Osteocyte (in vitro differentiated cells): ENCODE measurements at places on chromosomes 4 and X. TPM values are rescaled to one million over a fixed set of nuclear protein-coding genes. Genes with fewer than 3 reads are reported as not detected.
A peak's percentile ranks its signal among the peaks of the same experiment; 100 is the strongest.

DNA sequence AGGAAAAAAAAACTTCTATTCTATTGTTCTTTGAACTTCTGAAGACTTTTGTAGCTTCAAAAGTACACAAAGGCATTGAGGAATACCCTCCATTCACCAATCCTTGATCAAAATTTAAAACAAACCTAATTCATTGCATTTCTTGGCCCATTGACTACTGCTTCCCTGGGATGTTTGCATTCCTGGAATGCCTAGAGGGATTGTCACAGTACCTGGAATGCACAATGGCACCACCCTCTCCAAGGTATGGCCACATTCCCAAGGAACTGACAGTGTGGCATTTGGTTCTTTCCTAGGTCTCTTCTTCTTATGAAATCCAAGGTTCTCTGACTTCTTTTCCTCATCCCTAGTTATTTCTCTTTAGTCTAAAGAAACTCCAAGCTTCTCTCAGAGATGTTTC is 600.7 kb downstream of the CCSER1 start:
- no peak overlapping the region for H3K4me3 ChIP-seq
- H3K36me3 ChIP-seq: no peaks in the 10 kb centered on the region
- no peaks in the 10 kb centered on the region for H3K4me1 ChIP-seq
- H3K27ac ChIP-seq: no peak overlapping the region
- H3K27me3 ChIP-seq: no peaks in the 10 kb centered on the region

GRCh38 chrX:147675819-147676218 is 235.9 kb upstream of the FMR1 start:
- no peaks in the 10 kb centered on the region for H3K4me1 ChIP-seq
- H3K4me3 ChIP-seq: no peak overlapping the region
- no peak overlapping the region for H3K27ac ChIP-seq
- no peak for DNase-seq
- H3K36me3 ChIP-seq: no peaks in the 10 kb centered on the region

GRCh38 chrX:40209951-40210617 is 112.3 kb upstream of the BCOR start:
- H3K4me3 ChIP-seq: no peak overlapping the region
- no peak for DNase-seq
- no peaks in the 10 kb centered on the region for H3K27me3 ChIP-seq
- no peak overlapping the region for H3K27ac ChIP-seq
- no peaks in the 10 kb centered on the region for H3K36me3 ChIP-seq

DNA sequence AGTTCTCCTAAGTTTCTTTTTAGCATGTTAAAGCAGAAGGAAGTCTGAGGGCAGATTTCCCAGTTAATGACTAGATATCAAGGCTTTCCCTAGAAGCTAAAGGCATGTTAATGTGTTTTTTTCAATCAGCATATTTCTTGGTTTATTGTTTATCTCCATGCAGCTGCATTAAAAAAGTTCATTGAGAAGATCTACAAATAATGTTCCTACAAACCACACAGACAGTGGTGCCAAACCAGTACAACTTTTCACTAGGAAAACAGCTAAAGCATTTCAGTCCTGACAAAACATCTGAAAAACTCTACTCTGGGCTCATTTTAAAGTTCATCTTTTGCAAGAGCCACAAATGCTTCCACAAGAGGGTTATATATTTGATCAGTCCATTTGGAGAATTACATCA is 320.0 kb downstream of the ADGRL3 start:
- H3K27ac ChIP-seq: peak overlapping the region; percentile 12
- H3K27me3 ChIP-seq: no peaks in the 10 kb centered on the region
- H3K36me3 ChIP-seq: no peaks in the 10 kb centered on the region

GRCh38 chr4:166622425-166622977 is 611.8 kb downstream of the SPOCK3 start:
- H3K36me3 ChIP-seq: no peaks in the 10 kb centered on the region
- H3K27me3 ChIP-seq: peaks cover 6% of the 10 kb centered on the region
- H3K4me3 ChIP-seq: no peak overlapping the region
- no peaks in the 10 kb centered on the region for H3K4me1 ChIP-seq

- H3K4me3 ChIP-seq: no peak overlapping the region
- H3K27ac ChIP-seq: no peak overlapping the region
- peaks cover 7% of the 10 kb centered on the region for H3K27me3 ChIP-seq
- no peak for DNase-seq
- H3K36me3 ChIP-seq: no peaks in the 10 kb centered on the region
- peaks cover 9% of the 10 kb centered on the region for H3K4me1 ChIP-seq
Observed at GRCh38 chrX:30892591-30892990, 3.5 kb upstream of the TAB3 start.

GRCh38 chr4:1459722-1460511 is 53.7 kb upstream of the NKX1-1 start:
- DNase-seq: peak; percentile 80
- no peak overlapping the region for H3K27ac ChIP-seq
- no peaks in the 10 kb centered on the region for H3K36me3 ChIP-seq
- H3K27me3 ChIP-seq: peaks cover 24% of the 10 kb centered on the region
- H3K4me3 ChIP-seq: no peak overlapping the region

DNA sequence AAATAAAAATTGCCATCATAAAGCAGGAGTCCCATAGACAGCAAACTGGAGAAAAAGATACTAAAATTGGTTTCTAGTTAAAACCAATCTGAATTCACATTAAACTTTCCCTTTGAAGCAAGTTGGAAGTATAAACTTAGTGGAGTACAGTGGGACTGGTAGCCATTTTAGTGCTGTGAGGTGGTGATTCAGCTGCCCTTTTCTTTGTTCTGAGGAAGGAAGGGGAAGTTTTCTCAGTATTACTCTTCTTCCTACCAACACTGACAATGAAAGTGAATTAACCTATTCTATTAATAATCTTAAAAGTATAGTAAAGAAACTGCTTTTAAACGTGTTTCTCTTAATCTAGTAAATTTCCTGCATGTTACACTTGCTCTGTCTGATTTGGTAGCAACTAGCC is 36.7 kb downstream of the SLC9A6 start:
- no peak overlapping the region for H3K4me3 ChIP-seq
- H3K36me3 ChIP-seq: peaks cover 8% of the 10 kb centered on the region
- no peak overlapping the region for H3K27ac ChIP-seq

Gene PF4V1
- 0.78 TPM in 1 of 2 replicates, not detected in the other for total RNA-seq

Gene SMIM31
- total RNA-seq: not detected in 2 replicates

GRCh38 chr4:89140168-89140759 is 28.9 kb downstream of the TIGD2 start:
- H3K4me3 ChIP-seq: no peak overlapping the region
- H3K4me1 ChIP-seq: no peaks in the 10 kb centered on the region
- DNase-seq: no peak

DNA sequence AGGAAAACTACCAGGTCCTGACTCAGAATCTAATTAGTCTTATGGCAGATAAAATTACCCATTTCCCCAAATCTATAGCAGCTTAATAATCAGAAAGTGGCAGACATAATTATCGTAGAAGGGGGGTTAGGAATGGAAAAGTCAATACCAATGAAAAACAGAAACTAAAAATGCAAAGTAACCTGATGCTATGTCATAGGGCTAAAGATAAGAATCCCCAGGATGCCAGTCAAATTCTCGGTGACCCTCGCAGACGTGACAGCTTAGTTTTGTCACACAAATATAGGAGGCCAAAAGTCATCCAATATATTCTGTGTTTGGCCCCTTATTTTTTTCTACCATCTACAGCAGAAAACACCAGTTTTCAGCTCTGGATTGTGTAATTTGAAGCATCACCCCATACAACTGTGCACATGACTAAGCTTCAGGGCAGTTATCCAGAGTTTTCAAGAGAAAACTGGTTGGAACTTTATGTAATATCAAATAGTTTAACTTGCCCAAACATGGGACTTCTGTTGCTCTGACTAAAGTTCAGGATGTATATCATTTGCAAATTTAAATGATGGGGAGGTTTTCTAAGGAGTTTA is 30.9 kb downstream of the RASSF6 start:
- no peak overlapping the region for H3K27ac ChIP-seq
- H3K27me3 ChIP-seq: peaks cover 19% of the 10 kb centered on the region
- no peaks in the 10 kb centered on the region for H3K36me3 ChIP-seq
- H3K4me3 ChIP-seq: no peak overlapping the region
- peaks cover 10% of the 10 kb centered on the region for H3K4me1 ChIP-seq
- no peak for DNase-seq

Gene GSX2
- 0.35 and 0.47 TPM in 2 replicates for total RNA-seq

Gene TFE3
- 44.7 and 51.8 TPM in 2 replicates for total RNA-seq

DNA sequence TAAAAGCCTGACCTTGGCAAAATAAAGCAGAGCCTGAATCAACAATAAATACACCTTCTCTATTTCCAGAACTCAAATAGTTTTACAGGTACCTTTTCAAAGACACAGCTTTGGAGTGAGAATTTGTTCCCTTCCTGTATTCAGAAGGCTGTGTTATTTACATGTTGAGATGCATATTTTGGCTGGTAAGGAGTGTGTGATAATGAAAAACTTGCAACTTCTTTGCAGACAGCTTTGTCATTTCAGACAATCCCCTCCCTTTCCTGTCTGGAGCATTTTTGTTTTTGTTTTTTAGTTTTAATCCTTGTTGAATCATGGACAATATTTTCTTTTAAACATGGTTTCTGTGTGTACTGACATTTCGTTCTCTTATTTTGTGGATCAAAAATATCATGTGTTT is 493.8 kb downstream of the FAT4 start:
- peaks cover 2% of the 10 kb centered on the region for H3K4me1 ChIP-seq
- no peak overlapping the region for H3K4me3 ChIP-seq
- no peak for DNase-seq
- no peak overlapping the region for H3K27ac ChIP-seq
- no peaks in the 10 kb centered on the region for H3K27me3 ChIP-seq

GRCh38 chr4:111031001-111031579 is 408.2 kb upstream of the PITX2 start:
- H3K4me1 ChIP-seq: no peaks in the 10 kb centered on the region

Gene SCML2
- total RNA-seq: 2.8 and 3.4 TPM in 2 replicates

DNA sequence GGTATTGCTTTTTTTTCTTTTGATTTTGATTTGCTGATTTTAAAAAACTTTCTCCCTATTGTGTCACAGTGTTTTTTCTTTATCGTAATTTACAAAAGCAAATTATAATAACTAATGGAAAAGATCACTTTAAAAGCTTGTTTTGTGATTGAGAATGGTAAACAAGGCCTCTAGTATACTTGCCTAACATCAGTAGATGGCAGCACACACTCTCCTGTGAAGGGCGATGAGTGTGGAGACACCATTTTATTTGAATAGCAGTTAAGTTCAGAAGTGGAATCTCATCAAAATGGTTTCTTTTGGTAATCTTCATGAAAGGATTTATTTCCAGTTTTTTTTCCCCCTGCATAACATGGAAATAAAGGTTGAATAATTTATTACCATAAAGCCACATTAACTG is 72.3 kb downstream of the PAK3 start:
- no peak for DNase-seq
- no peaks in the 10 kb centered on the region for H3K27me3 ChIP-seq
- H3K36me3 ChIP-seq: no peaks in the 10 kb centered on the region
- H3K4me1 ChIP-seq: no peaks in the 10 kb centered on the region
- no peak overlapping the region for H3K27ac ChIP-seq
- H3K4me3 ChIP-seq: no peak overlapping the region

- H3K4me1 ChIP-seq: peaks cover 24% of the 10 kb centered on the region
- DNase-seq: peak; percentile 73
- H3K36me3 ChIP-seq: peaks cover 6% of the 10 kb centered on the region
- H3K4me3 ChIP-seq: peak overlapping the region; percentile 19
Observed at GRCh38 chr4:40058854-40059253, 2.2 kb downstream of the N4BP2 start.
